Activated CD4-positive, alpha-beta T cell treated with anti-CD3 and anti-CD28 coated beads, Interleukin-2, amount 10 ng/mL, durations not matched to agents 24 days and 14 days (primary cell): ENCODE measurements at places on chromosomes 11 and 22. TPM values are rescaled to one million over a fixed set of nuclear protein-coding genes. Genes with fewer than 3 reads are reported as not detected.

The SCN2B gene
- 0.02 and 0.05 TPM in 2 replicates for total RNA-seq

The APOL1 gene
- total RNA-seq, result 36.2 and 37.3 TPM in 2 replicates

The ARHGAP42 gene
- 0.05 TPM in 1 of 2 replicates, not detected in the other for total RNA-seq

- no peaks in the 10 kb centered on the region for H3K4me1 ChIP-seq
- no peaks in the 10 kb centered on the region for H3K36me3 ChIP-seq
- no peak overlapping the region for H3K27ac ChIP-seq
Measured at GRCh38 chr11:60719391-60719790, 5.1 kb upstream of the MS4A18 start.

- peaks cover 34% of the 10 kb centered on the region for H3K27me3 ChIP-seq
- no peaks in the 10 kb centered on the region for H3K36me3 ChIP-seq
- H3K27ac ChIP-seq, result no peak overlapping the region
- DNase-seq, result no peak
- peaks cover 13% of the 10 kb centered on the region for H3K4me1 ChIP-seq
- peak overlapping the region; percentile 65 for H3K4me3 ChIP-seq
Measured at GRCh38 chr22:49670456-49671330, 157.0 kb downstream of the BRD1 start.

DNA sequence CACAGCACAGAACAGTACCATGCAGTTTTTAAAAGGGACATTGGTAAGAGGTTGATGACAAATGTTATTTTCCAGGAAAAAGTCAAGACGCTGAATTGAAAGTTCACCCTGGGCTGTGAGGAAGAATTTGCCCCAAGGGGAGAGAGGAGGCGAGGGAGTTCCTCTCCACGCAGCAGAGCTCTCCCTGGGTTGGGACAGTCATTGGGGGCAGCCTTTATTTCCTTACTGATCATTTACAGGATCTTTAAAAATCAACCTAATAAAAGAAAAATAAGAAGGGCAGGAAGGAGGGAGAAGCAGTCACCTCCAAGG, 49.9 kb upstream of the WNT7B start:
- H3K36me3 ChIP-seq, result no peaks in the 10 kb centered on the region
- peaks cover 4% of the 10 kb centered on the region for H3K4me1 ChIP-seq
- peaks cover 43% of the 10 kb centered on the region for H3K27me3 ChIP-seq

GRCh38 chr11:34833602-34834001, 82.6 kb downstream of the APIP start:
- no peaks in the 10 kb centered on the region for H3K4me1 ChIP-seq
- H3K27ac ChIP-seq, result no peak overlapping the region
- no peak overlapping the region for H3K4me3 ChIP-seq
- H3K27me3 ChIP-seq, result peaks cover 16% of the 10 kb centered on the region

- peak overlapping the region; percentile 84 for H3K4me3 ChIP-seq
- H3K4me1 ChIP-seq, result peaks cover 16% of the 10 kb centered on the region
- DNase-seq, result no peak
- H3K36me3 ChIP-seq, result no peaks in the 10 kb centered on the region
Measured at GRCh38 chr22:42366806-42367581, 65.2 kb downstream of the NFAM1 start.

DNA sequence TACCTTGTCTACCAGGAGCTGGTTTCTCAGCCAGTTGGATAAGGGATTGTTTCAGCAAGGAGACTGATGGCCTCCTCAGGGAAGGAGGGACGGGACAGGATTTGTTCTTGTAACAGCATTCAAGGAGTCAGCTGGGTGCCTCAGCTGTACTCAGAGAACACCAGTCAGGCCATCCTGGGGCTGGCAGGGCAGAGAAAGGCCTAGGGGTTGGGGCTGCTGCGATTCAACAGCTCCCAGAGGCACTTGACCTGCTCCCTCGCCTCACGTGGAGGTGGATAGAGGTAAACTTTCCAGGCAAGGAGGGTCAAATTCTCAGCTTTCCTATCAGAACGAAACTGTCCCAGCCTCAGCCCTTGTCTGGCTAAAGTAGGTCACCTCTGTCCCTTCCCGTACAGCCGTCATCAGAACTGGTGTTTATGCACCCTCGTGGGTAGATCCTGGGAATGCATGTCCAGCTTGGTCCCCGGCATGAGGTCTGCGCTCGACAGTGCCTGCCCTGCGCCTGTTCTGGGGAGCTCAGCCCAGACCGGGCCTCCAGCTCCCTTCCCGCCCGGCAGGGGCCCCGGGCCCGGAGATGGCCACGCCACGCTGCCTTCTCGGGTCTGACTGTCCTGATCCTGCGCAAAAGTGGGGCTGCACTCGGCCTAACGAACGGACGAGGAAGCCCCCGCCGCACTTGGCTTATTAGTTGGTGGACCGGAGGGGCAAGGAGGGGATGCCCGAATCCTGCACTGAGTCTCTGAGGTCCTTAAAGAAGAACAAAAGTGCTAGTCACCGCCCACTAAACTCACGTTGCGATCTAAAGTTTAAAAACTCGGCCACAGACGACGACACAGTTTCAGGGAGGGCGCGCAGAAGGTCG, 762 bp upstream of the CCDC134 start:
- peak; percentile 78 for DNase-seq
- H3K27ac ChIP-seq, result peak overlapping the region; percentile 97
- peaks cover 29% of the 10 kb centered on the region for H3K36me3 ChIP-seq
- peak overlapping the region; percentile 94 for H3K4me3 ChIP-seq
- peaks cover 37% of the 10 kb centered on the region for H3K4me1 ChIP-seq

- H3K27me3 ChIP-seq, result peaks cover 27% of the 10 kb centered on the region
- H3K4me3 ChIP-seq, result no peak overlapping the region
- peaks cover 22% of the 10 kb centered on the region for H3K4me1 ChIP-seq
- no peak for DNase-seq
- peaks cover 6% of the 10 kb centered on the region for H3K36me3 ChIP-seq
- no peak overlapping the region for H3K27ac ChIP-seq
Measured at GRCh38 chr11:45920531-45921477, 1.7 kb upstream of the LARGE2 start.
